ENCODE measurements at places on chromosomes 1 and 21.

- DNase-seq = no peak
Measured at GRCh38 chr1:83641206-83641658, 357.7 kb downstream of the TTLL7 start.

- DNase-seq = no peak
Measured at GRCh38 chr21:34055615-34056014, 17.8 kb upstream of the MRPS6 start.

- DNase-seq = no peak
Measured at GRCh38 chr1:7732331-7732730, 38.8 kb upstream of the VAMP3 start.

- no peak for DNase-seq
Measured at GRCh38 chr1:219383281-219383680, 209.6 kb downstream of the LYPLAL1 start.

DNA sequence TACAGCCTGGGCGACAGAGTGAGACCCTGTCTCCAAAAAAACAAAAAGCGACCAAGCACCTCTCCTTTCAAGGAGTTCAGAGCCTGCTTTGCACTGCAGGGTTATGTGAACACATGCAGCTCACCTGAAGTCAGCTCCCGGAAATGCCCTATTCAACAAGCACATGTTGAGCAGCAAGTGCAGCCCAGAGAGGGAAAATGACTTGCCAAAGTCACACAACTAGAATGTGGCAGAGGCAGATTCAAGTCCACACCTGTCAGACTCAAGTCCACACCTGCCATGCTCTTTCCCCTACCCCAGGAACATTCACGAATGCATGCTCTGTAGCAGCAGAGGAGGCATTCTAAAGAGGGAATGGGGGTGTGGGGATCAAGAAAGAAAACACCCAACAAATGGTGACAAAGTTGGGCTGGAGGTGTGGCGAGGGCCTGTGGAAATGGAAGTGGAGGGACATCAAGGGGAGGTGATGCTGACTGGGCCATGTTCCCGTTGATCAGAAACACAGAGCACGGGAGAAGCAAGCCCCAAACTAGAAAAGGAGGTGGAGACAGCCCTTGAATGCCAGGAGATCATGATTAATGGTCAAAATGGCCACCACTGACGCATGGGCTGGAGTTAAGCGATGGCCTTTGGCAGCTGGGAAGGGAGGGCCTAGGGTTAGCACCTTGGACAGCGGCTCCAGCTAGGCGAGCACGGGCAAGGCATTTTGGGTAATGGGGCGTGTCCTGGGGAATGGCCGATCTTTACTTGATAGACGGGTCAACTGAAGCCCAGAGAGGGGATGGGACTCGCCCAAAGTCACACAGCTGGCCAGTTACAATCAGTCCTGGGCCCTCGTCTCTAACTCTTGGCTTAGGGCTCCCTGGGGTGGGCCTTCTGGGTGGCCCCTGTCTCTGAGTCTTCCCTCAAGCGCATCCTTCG, 21.5 kb downstream of the RAP1GAP start:
- DNase-seq = no peak

DNA sequence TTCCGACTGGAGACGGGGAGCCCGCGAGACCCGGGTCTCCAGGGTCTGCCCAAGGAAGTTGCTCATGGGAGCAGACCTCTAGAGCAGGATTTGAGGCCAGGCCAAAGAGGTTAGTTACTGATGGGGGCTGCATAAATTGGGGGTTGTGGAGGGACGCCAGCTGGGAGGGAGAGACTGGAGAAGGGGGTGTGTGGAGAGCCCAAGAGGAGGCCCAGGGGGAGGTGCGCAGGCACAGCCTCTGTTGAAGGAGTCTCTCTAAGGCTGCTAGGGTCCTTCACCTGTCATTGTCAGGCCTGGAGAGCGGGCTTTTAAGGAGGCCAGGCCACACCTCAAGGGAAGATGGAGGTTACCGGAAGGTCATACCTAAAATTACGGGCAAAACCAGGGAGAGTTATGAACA, 363 bp downstream of the PLA2G5 start:
- no peak for DNase-seq

GRCh38 chr1:156746728-156747631, 4.5 kb downstream of the HDGF start:
- peak; percentile 48 for DNase-seq

GRCh38 chr1:201364808-201365105, 12.7 kb downstream of the TNNT2 start:
- DNase-seq = no peak

DNA sequence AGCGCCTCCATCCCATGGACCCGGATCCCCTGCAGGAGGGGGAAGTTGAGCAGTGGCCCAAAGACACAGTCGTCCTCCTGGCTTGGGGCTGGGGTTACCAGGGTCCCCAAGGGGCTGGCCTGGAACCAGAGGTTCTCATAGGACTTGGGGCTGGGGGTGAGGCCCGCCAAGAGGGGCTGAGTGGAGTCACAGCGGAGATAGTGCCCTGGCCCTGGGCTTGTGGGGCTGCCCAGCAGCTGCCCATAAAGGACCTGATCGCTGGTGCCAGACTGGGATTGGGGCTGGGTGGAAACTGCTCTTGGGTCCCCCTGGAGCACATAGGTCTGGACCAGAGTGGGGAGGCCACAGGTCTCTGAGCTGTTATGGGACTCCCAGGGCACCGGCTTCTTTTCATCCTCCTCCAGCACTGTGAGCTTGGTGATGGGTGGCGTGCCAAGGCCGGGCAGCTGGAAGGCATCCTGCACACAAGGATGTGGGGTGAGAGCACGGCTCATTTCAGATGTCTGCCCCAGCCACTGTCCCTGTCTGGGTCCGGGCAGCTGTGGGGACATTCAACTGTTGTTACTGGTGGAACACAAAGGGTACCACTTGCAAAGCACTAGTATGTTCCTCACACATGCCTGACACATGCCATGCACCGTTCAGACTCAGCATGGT, 2.3 kb upstream of the MRPS15 start:
- DNase-seq = no peak

GRCh38 chr1:191634801-191635508, 523.3 kb upstream of the RGS18 start:
- DNase-seq = no peak

DNA sequence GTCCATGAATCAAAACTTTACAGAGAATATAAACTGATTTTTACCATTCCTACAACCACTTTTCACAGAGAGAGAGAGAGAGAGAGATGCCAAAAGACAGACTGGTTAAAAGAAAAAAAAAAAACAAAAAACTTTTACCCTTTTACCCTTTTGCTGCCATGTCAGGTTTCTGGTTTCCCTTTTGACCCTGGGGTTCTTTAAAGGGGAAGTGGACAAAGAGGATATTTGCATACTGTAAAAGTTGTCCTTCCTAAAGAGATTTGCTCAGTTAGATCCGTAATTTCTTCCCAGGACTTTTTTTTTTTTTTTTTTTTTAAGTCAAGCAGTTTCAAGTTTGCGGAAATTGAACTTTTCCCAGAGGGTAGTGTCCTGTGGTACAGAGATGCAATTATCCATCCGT, 287.8 kb upstream of the RGS18 start:
- no peak for DNase-seq

DNA sequence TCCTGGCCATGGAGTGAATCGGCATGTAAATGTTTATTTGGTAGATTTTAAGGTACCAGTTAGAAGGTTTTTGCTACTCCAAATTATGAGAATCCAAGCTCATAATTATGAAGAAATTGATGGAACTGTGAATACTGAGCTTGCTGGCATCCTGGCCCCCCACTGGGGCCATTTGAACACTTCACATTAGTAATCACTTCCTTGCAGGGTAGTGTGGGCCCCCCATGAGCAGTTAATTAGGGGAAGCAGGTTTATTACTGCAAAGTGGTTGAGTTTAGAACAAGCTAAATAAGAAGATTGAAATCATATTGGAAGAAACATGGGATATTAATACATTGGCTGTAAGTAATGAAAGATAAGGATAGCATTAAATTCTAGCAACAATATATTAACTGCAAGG, 86.7 kb downstream of the S1PR1 start:
- no peak for DNase-seq

DNA sequence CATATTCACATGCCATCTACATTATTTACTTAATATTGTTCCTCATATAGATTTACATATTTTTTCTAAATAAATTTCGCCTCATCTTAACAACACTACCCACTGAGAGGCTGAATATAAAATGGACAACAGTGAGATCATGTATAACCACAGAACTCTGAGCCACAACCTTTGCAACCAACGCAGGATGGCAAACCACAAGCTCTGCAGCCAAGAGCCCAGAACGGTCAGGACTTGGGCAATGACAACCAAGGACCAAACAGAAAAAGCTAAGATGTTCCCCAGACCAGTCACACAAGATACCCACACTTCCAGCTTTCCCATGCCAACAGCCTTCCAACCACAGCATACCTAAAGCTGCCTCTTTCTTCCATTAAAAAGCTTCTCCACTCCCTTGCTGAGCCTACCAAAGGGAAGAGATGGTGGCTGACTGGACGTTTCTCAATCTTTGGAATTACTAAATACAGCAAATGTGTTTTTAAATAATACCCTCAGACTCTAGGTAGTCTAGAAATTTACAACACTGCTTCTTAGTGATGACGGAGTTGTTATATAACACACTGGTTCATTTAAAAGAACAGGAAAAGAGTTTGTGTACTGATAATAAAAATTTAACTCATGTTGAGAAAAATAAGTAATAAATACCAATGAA, 117.9 kb downstream of the AKT3 start:
- DNase-seq = no peak

- DNase-seq = no peak
Measured at GRCh38 chr1:119702384-119702783, 9.3 kb upstream of the PHGDH start.

DNA sequence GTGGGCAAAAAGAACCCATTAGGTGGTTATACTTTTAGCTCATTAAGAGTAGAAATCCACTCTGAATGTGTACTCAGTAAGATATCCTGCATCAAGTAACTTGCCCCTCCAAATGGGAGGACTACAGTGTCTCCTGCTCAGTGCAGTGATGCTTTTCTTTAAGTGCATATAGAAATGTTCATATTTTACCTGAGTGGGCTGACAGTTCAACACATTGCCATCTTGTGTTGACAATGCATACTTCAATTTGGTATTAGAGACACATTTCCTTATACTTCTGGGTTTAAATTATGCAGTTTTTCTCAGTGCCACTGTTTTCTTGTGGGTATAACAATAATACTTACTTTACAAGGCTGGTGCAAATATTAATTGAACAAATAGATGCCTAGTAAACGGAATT, 318.6 kb upstream of the TMPRSS15 start:
- DNase-seq = no peak

DNA sequence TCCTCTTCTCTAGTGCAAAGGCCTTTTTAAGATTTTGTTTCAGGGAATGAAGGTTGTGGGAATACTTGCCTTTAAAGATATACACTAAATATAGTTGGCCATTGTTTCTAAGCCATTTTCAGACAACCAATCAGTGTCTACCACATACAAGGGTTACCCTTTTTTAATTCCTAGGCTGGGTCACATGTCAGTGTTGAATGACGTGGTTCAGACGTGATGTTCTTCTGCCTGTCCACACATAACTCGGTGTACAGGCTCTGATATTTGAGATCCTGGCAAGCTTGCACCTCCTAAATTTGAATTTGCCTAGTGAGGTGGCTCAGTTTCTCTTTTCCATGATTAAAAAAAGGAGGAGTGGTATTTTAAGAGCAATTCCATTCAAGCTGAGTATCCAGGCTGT, 38.8 kb downstream of the DTL start:
- no peak for DNase-seq

DNA sequence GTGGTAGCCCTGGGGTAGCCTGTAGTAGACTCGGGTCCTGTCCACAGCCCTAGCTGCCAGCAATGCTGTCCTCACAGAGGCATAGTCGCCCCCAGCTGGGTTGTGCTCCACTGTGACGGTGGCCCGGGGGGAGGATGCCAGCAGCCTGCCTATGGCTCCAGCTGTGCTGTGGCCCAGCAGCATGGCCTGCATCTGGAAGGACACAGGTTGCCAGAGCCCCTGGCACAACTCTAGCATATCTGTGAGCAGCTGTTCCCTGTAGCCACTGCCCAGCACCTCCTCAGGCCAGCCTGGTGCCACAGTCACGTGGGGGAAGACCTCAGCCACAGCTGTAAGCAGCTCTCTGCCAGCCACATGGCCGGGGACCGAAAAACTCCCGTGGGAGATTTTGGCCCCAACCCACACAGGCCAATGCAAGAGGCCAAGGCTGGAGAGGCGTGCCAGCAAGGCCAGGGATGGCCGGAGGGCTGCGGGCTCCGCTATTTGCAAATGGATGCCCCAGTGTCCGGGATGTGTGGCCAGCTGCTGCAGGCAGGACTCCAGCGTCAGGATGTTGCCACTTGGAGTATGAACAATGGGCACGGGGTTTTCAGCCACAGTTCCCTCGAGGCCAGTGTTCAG, 13.9 kb downstream of the FAM151A start:
- DNase-seq = no peak

DNA sequence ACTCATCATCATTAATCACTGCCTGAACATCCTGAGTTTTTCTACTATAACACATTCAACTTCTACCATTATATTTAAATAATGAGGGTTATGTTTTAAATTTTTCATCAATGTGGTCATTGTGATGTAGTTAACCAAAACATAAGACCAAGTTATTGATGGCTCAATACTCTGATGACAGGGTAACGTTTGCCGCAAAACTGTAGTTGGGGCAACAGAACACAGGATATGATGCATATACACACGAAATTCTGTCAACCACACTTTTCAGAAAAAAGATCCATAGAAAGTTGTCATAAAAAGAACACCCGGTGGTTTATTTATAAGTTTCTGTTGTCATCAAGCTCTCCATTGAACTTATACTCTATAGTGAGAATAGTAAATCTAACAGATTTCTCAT, 121.7 kb upstream of the COL11A1 start:
- DNase-seq = no peak

DNA sequence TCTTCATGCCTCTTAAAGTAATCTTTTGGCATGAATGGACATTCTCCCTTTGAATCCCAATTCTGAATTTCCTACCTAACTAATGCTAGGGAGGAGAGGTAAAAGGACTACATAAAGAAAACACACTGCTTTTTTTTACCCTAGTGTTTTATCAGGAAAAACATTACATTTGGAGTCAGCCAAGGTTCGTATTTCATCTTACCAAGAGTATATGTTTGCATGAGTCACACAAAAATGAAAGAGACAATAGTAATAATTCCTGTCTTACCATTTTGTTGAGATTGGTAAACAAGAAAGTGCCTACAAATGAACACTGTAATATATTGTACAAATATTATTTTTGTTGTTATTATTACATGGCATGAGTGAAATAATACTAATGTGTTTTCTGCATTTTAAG, 112.9 kb upstream of the WARS2 start:
- DNase-seq = no peak

DNA sequence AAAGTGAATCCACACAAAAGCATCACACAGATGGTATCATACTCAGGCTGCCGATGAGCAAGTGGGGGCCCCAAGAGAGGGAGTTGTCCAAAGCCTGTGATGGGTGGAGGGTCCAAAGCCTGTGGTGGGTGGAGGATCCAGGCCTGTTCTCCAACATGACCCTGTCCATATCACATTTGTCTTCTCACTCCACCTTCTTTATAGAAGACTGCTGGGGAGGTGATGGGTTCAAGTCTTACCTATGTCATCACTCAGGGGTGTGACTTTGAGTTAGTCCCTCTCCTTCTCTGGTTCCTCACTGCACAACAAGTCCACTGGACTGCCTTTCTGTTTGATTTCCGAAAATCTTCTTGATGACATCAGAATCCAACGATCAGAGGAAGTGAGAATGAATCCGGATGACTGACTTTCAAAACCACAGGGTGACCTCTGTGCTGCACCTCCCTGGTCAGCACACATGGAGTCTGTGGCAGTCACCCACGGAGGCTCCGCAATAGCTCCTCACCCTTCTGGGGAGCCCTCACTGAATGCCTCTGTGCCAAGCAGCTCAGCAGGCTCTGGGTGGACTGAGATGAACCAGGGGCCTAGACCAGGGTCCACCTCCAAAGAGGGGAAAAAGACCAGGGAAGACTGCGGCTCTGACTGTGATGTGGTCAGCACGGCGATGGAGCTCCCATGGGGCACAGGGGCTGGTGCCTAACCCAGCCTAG, 166.8 kb downstream of the HIVEP3 start:
- DNase-seq = no peak

All from activated gamma-delta T cell treated with anti-CD3 and anti-CD28 coated beads, Interleukin-2, amount 50 U/mL, for 16 hours (primary cell).